NCI-H2081 treated with DMSO at 0.1 percent for 48 hours (cell line): ENCODE measurements at places on chromosomes 2 and 18.

- no peak for DNase-seq
Observed at GRCh38 chr18:76275727-76276313, 219.2 kb downstream of the ZNF516 start.

DNA sequence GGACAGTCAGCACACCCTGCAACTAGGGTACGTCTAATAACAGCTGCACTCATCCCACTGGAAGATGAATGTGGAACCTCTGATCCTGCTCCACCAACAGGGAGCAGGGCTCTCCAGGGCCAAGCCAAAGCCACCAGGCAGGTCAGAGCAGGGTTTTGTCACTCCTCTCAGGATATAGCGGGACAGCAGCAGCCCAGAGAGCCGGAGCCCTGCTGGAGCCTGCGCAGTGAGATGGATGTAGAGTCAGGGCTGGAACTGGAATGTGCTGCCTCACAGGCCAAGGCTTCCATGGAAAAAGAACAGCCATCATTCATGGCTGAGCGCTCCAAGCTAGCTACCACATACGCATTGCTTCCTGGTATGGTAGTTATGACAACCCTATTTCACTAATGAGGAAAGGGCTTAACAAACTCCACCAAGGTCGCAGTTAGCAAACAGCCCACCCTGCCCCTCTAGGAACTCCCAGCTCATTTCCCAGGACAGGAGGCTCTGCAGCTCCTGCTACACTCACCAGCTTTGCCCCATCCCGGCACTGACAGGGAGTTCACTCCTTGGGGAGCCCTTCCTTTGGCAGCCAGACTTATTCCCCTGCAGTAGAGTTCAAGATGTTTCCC lies 85.2 kb downstream of the HS1BP3 start:
- DNase-seq = no peak

DNA sequence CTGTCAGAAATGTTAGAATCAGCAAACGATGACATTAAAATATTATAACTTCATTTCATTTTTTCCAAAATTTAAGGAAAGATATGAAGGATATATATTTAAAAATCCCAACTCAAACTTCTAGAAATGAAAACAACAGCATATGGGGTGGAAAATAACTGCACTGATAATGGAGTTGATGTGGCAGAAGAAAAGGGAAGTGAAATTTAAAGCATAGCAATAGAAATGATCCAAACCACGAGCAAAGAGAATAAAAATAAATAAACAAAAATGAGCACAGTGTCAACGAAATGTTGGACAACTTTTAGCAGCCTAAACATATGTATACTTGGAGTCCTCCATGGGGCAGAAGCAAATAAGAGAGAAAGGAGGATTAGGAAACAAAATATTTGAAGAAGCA lies 280.2 kb downstream of the KCNJ3 start:
- no peak for DNase-seq

DNA sequence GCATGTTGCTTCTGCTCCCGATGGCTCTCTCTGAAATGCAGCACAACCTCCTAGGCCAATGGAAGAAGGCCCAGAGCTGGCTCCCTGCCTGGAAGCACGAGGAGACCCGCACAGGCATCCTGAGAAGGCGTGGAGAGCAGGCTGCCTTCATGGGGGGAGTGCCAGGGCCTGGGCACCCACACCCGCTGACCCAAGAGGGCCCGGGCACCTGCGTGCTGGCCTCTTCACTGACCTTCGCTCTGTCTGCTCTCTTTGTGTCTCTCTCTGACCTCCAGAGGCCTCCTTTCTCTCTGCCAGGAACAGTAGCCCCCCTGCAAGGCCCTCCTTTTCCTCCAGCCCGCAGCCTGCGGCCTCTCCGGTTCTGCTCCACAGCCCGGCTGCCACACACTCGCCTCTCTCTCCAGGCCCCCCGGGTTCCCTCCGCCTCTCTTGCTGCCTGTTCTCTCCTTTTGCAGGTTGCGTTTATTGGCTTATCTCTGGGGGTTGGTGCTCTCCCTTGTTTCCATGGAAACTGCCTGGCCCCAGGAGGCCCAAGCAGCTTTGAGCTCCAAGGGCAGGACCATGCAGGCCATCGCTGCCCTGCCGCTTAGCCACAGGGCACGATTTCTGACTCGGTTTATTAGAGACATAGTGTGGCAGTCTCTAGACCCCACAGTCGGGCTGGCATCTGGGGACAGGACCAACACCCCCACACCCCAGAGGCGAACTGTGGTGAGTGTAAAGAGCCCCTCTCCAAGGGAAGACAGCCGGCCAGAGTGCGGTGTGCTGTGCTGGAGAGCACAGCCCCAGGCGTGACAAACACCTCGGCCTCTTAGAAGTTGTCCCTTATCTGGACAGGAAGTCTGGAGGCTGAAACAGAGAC lies 1.7 kb downstream of the MZT2B start:
- no peak for DNase-seq

DNA sequence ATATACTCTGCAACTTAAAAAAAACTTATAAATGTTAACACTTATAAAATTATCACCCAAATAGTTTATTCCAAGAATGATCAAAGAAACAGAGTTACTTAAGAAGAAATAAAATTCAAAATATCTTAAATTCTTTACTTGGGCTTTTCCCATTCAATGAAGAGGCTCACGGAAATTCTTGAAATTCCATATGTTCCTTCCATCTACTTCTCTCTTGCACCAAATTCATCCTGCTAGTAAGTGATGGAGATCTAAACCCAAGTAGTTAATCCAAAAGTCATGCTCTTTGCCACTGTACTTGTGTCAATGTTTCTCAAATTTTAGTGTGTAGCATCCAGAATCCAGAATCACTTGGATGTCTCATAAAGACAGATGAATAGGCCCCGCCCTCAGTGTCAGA lies 465.9 kb downstream of the TXNL1 start:
- DNase-seq = no peak

GRCh38 chr2:233428438-233428837 lies 74.1 kb downstream of the DGKD start:
- DNase-seq = no peak

DNA sequence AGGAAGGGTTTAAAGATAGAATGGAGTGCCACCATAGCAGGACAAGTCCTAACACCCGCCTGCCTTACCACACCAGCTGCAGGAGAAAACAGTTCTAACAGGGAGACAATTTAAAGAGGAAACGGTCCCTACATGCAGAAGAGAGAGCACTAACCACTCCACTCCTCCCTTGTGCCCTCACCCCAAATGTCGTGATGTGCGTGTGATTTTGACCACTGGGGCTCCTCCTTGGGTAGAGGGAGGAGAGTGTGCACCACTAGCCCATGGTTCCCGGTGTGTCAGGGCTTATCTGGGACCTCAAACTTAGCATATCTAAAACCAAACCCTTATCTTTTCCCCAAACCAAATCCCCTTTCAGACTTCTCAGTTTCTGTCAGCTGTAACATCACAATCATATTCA lies 105.5 kb upstream of the CCDC68 start:
- DNase-seq = no peak

DNA sequence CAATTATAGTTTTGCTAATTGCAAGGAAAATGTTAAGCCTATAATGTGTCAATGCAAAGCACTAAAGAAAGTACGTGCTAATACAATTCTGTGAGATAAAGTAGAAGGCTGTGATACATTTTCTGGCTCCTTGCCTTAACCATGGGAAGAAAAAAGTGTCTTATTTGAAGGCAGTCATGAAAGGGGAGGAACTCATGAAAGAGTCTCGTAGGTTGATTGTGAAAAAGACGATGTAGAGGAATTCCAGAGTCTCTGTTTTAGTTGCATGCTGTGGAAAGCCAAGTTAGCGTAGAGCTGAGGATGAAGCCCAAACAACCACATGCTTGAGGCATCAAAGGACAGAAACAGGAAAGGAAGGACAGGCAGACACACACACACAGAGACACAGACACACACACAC lies 214.1 kb downstream of the MEIS1 start:
- DNase-seq = no peak

- DNase-seq = no peak
Observed at GRCh38 chr2:234425639-234426603, 71.0 kb downstream of the ARL4C start.

GRCh38 chr2:56449449-56449860 lies 265.7 kb downstream of the CCDC85A start:
- no peak for DNase-seq

GRCh38 chr2:234110219-234110618 lies 59.7 kb downstream of the SPP2 start:
- DNase-seq = no peak

DNA sequence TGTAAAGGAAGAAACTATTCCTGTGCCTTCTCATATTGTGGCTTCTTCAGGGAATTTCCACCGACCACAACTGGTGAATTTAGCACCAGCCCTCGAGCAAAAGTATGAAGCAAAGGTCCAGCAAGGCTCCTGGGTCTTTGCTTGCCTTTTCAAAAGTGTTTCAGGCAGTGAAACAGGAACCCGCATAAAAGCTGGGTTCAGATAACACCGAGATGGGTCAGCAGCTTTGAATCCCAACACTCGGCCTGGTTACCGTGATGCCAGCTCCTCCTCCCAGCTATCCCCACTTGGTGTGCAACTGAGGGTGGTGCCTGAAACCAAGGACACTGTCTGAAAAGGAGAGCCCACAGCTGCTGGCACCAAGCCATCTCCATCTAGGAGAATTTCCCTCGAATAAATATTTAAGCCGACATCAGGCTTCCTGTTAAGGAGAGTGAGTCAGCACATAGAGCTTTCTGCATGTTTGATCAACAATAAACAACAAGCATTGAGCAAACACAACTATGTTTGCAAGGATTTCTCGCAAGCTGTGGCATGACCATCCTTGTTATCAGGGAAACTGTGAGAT lies 69.5 kb downstream of the ANTXR1 start:
- no peak for DNase-seq

GRCh38 chr2:118991554-118991953 lies 49.6 kb downstream of the MARCO start:
- DNase-seq = no peak

DNA sequence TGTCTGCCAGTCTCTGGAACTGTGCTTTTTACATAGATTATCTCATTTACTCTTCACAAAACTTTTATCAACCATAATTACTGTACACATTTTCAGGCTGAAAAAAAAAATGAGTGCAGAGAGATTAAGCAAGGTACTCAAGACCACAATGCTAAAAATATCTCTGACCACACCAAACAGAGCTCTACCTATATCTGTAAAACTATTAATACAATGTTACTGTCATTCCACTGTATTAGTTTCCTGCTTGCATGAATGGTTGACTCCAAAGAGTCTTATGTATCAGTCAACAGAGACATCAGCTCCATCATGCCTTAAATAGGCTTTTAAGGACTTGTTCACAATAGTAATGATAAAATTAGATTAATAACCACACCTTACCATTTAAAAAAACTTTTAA lies 134.7 kb upstream of the CCDC150 start:
- DNase-seq = no peak

DNA sequence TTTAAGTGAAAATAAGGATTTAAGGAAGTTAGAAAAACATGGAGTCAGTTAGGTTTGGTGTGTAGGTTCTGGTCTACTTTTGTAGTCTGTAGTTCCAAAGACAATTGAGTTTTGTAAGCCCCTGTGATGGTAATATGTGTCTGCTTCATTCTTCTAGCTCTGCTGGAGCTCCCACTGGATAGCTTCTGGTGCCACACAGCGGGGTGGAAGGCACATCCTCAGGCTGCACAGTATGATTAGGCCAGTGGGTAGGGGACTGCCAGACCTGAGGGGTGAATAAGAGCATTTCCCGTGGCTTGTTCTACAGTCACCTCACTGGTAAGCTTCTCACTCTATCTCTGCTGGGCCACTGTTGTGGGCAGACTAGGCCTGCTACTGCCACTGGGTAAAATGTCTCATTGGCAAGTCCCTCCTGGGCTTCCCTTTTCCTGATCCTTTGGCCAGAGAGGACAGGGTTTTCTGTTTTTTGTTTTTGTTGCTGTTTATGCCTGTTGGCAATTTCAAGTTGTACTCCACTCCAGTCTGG lies 44.5 kb downstream of the TMEM131 start:
- no peak for DNase-seq

- no peak for DNase-seq
Observed at GRCh38 chr2:43701111-43701510, 24.9 kb upstream of the C1GALT1C1L start.

DNA sequence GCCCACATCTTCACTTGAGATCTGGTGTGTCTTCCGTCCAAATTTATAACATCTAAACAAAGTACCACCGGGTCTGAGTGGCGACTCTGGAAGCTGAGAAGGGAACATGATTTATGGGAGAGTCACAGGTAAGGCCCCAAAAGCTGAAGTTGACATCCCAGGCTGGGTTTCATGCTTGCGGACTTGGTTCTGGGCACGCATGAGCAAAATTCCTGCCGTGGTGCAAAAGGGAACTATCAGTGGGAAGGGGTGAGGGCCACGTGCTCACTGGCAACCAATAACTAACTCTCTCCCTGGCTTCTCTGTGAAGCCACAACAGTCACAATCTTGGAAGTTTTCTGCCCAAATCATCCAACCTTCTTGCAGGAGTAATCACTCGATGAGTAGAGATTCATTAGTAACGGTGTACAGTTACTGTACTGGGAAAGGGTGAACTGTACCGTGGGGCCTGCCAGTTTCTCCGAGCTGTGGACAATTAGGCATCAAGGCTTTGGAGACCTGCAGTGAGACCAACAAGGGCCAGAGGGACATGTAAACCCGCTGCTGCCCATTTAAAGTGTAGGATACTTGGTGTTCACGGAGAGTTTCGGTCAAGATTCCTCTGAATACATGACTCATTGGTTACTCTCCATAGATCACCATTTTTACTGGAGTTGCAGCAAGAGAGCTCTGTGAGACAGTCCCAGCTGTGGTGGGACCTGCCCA lies 69.4 kb upstream of the ASB18 start:
- DNase-seq = no peak

DNA sequence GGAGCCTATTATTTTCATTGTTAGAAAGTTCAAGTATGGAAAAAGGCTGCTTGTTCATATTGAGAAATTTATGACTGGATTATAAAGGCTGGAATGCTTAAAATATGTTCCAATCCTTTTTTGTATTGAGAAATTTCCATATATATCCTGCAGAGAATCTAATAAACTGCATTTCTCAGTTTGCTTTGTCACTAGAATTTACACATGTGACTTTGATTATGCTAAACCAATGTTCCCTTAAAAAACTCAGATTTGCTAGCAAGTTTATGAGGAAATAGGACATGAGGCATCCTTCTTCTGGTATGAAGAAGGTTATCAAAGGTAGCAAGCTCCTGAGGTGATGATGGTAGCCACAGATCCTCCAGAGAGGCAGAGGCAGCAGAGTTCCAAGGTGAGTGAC lies 29.2 kb upstream of the DSEL start:
- no peak for DNase-seq

DNA sequence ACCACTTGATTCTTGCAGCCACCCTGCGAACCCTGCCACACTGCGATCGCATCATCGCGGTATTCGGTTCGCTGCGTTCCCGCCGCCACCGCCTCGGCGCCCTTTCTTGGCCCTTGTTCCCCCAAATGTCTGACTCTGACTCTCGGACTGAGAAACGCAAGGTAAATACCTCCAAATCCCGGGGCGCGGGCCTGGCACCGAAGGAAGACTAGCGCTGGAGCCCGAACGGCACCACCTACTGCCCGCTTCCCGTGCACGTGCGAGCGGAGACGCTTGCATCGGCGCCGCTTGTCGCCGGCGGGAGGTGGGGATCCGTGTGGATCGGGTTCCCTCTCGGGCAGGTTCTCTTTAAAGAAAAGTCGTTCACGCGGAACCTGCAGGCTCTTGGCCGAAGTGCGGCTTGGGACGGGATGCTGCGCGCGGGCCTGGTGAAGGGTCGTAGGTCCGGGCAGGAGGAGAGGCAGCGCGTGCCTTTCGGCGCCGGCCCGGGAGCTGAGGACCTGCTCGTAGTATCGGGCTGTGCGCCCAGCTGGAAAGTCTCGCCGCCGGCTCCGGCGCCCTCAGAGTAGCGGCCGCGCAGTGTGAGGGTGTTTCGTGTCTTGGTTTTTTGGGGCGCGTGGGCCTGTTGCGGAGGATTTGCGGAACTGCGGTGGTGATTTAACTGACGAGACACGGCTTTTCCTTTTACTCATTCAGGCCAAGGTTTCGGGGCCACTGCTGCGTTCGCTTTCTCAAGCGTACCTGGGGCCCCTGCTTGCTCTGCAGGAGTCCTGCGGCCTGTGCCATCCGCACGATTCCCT lies 514 bp downstream of the BCL2L11 start:
- DNase-seq = no peak
